ENCODE measurements at places on chromosomes 12 and 14. TPM values are rescaled to one million over a fixed set of nuclear protein-coding genes. Genes with fewer than 3 reads are reported as not detected.

Gene TSPAN11
- total RNA-seq = 2.0 TPM

Gene RASSF9
- total RNA-seq = 8.5 TPM

Gene STX2
- 14.1 TPM for total RNA-seq

Gene CATSPERB
- total RNA-seq = not detected

Gene SALL2
- total RNA-seq = 5.3 TPM

Gene KRT6C
- not detected for total RNA-seq

DNA sequence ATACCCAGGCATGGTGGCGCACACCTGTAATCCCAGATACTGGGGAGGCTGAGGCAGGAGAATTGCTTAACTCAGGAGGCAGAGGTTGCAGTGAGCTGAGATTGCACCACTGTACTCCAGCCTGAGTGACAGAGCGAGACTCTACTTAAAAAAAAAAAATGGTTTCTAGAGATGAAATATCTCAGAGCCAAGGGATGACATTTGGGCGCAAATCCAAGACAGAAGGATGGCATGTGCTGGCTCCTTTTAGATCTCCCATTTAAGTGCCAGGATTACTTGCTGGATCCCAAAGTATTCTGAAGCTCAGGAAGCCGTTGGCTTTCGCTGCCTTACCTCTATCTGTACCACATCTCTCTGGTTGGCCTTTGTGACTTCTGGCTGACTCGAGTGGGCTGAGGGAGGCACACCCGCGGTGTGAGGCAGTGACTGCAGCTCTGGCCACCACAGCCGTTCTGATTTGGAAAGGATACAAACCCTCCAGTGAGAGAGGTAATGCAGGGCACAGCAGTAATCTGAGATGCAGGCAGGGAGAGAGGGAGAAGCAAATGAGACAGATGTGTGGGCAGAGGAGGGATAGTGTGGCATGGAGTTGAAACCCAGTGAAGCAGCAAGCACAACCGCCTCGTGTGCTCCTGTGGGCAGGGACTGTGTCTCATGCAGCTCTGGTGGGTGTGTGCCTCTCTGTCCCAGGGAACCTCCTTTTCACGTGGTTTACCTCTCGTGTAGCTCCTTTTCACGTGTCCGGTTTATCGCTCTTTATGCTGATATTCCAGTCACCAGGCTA is 4.9 kb downstream of the B4GALNT3 start:
- no peak for DNase-seq

DNA sequence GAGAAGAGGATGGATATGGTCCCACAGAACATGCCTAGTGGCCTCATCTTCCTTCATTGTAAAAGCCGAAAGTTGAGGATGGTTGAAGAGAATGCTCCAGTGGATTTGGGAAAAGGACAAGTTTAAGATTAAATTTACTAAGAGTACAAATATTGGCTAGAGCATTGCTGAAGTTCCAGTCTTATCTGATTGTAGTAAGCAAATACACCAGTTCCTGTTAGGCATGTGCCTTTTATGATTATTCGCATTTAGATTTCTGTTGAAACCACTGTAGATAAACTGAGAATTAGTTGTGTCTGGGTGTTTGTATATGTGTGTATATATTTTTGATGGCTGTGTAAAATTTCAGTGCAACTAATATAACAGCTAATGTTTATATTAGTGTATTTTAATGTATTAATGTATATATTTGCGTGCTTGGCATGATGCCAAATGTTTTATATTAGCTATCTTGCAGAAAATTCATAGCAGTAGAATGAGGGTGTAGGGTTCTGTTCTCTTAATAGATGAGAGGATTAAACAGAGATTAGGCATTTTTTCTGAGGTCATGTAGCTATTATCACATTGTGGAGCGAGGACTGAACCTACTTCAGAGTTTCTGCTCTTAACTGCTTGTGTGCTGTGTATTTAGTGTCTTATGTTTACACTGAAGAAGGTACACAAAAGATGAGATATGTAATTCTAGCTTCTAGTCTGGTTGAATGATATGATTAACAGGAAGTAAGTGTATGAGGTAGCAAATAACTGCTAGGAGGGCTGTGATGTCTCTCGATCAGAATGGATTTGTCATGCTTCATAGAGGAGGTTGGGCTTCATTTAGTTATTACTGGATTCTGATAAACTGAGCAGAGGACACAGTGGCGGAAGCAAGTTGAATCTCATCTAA is 21.1 kb downstream of the FKBP3 start:
- peak; percentile 9 for DNase-seq

DNA sequence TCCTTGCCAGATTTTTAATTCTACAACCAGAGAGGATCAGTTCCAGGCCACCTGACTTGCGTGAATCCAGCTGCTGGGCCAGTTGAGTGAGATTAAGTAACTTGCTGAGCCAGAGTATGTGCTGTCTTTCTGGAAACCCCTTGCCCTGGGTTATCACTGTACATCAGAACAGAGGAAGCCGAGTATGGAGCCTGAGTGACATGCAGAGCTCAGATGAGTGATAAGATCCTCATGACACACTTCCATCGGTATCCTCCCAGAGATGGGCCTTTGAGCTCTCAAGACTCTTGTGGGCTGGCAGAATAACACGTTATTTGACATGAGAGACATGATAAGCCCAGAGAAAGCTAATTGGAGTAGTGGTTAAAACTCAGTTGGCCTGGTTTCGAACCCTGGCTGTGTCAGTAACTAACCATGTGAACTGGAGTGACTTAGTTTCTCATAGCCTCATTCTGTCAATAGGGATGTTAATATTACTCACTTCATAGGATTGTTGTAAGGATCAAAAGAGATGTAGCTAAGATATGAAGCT is 388.1 kb downstream of the ZFP36L1 start:
- no peak for DNase-seq

DNA sequence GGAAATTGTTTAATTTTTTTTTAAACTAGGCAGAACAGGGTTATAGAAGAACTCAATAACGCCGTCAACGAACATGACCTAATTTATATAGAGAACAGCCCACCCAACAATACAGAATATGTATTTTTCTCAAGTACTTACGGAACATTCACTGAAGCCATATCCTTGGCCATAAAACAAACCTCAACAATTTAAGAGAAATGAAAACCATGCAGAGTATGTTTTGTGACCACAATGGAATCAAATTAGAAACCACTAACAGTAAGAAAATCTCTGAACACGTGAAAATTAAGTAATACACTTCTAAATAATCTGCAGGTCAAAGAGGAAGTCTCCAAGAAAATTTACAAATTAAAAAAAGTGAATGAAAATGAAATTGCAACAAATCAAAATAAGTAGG is 9.4 kb downstream of the SART3 start:
- peak; percentile 57 for DNase-seq

- DNase-seq = no peak
These were observed 219.5 kb downstream of the TBX5 start for GRCh38 chr12:114186241-114187002.

DNA sequence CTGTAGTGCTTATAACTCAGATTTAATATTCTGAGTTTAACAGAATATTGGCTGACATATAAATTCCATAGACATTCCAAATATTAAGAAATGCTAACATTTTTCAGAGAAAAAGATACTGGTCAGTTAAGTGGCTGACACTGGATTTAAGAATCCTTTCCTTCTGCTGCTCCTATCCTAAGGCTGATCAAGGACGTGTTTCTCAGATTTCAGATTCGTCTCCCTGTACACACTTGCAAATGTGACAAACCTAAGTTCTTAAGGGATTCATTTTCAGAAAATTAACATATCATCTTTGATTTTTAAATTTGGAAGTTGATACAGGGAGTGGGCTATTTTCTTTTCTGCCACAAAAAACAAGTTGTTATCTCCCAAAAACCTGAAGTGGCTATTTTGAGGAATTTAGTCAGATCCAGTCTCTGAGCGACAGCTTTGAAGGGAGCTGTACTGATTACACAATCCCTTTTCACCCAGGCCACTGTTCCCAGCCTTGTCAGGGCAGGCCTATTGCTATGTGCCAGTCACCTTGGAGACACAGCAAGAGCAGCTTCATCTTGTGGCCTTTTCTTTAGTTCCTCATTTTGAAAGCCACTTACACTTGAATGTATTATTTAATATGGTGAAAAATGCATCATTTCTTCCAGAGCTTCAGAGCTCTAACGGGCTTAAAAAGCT is 370.6 kb downstream of the KCNH5 start:
- DNase-seq = no peak

- DNase-seq = no peak
These were observed 12.6 kb downstream of the NRDE2 start for GRCh38 chr14:90319173-90319572.

GRCh38 chr14:97219431-97220017 is 422.3 kb downstream of the VRK1 start:
- no peak for DNase-seq

GRCh38 chr14:63524537-63525155 is 18.5 kb downstream of the PPP2R5E start:
- DNase-seq = no peak

DNA sequence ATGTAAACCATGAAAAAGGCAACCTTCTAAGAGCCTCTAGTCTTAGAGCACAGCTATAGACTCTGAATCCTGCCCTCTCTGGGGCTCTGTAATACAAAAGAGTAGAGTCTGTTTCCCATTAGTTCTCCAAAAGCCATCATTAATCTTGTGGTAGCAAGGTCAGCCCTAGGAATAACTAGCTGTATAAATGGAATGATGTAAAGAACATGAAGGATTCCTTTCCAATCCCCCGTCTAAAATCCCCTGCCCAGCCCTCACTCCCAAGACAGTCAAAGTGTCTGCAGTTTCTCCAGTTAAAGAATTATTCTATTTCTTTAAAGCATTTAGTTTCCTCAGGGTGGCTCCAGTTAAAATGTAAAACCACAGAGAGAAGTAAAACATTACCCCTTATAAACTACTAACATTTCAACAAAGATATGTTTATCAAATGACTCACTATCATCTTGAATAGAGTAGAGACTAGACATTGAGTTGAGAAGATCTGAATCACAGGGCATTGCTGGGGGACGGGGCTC is 104.2 kb downstream of the ST8SIA1 start:
- peak; percentile 68 for DNase-seq

Data from fibroblast of the aortic adventitia (primary cell).